Right cardiac atrium (tissue), 5 donors: ENCODE measurements at places on chromosomes 6 and 20. TPM values are rescaled to one million over a fixed set of nuclear protein-coding genes. Genes with fewer than 3 reads are reported as not detected.

The GPSM3 gene
- 4.0 TPM for polyA plus RNA-seq

The GRM1 gene
- polyA plus RNA-seq, result 0.02 TPM

The RAB44 gene
- not detected for polyA plus RNA-seq

The CABLES2 gene
- polyA plus RNA-seq, result 10.9 TPM

The SLC35F1 gene
- 1.4 TPM for polyA plus RNA-seq

The ADAM33 gene
- 30.5 TPM for polyA plus RNA-seq

The PPIL6 gene
- 2.2 TPM for polyA plus RNA-seq

The MLN gene
- polyA plus RNA-seq, result not detected

The C6orf163 gene
- 1.6 TPM for polyA plus RNA-seq

The GMEB2 gene
- polyA plus RNA-seq, result 6.5 TPM

The PRL gene
- not detected for polyA plus RNA-seq

The SYCP2L gene
- polyA plus RNA-seq, result 0.48 TPM

The TCP11 gene
- polyA plus RNA-seq, result 0.07 TPM

The TAAR1 gene
- polyA plus RNA-seq, result not detected

The RBPJL gene
- not detected for polyA plus RNA-seq

The CDSN gene
- polyA plus RNA-seq, result 0.11 TPM

The CRISP2 gene
- polyA plus RNA-seq, result not detected

The CHRNA4 gene
- 0.02 TPM for polyA plus RNA-seq

The GABRR1 gene
- polyA plus RNA-seq, result not detected

The BPIFB1 gene
- not detected for polyA plus RNA-seq

The MAP7 gene
- polyA plus RNA-seq, result 0.79 TPM

The COL10A1 gene
- 0.05 TPM for polyA plus RNA-seq

The SLA2 gene
- polyA plus RNA-seq, result 0.20 TPM

The MACROD2 gene
- 0.61 TPM for polyA plus RNA-seq

The TAF11 gene
- polyA plus RNA-seq, result 25.1 TPM

The PHACTR1 gene
- polyA plus RNA-seq, result 7.3 TPM

The RAET1G gene
- 0.20 TPM for polyA plus RNA-seq

The SLC17A9 gene
- polyA plus RNA-seq, result 3.1 TPM

The EYS gene
- 0.02 TPM for polyA plus RNA-seq

The ZNF311 gene
- 0.63 TPM for polyA plus RNA-seq

The SEMG1 gene
- polyA plus RNA-seq, result not detected

The BFSP1 gene
- polyA plus RNA-seq, result 0.59 TPM

The RUNX2 gene
- 0.34 TPM for polyA plus RNA-seq

The IL17A gene
- polyA plus RNA-seq, result not detected

The ZNF512B gene
- polyA plus RNA-seq, result 9.8 TPM
